CD14-positive monocyte (primary cell): ENCODE measurements at places on chromosomes 3 and 15. TPM values are rescaled to one million over a fixed set of nuclear protein-coding genes. Genes with fewer than 3 reads are reported as not detected.

GRCh38 chr15:48721061-48721810, 75.7 kb upstream of the FBN1 start:
- no peaks in the 10 kb centered on the region for H3K4me1 ChIP-seq
- H3K27me3 ChIP-seq = no peaks in the 10 kb centered on the region
- no peak for DNase-seq
- H3K27ac ChIP-seq = no peak overlapping the region

DNA sequence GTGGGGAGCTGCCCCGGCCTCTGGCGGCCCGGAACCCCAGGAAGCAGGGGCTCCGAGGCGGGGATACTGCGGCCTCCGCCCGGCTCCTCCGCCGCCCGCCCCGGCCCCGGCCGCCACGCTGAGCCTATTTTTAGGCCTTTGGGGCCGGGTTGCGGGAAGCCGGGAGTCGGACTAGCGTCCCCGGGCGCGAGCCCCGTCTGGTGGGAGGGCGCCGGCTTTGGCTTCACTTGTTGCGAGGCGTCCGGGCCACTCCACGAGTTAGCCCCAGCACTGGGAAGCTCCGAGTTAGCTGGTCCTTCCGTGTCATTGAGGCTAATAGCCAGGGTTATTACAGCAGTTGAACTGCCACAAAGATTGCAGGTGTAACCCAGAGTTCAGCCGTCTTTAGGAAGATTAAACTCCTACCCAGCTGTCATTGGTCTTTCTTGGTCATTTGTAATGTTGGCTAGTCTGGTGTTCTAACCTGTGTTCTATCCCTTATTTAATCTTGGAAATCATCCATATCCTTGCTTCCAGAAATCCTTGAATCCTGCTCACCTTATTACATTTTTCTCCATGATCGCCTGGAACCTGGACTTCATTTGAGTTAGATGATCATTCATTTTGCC, 791 bp downstream of the GYG1 start:
- peak overlapping the region; percentile 92 for H3K27ac ChIP-seq
- peaks cover 43% of the 10 kb centered on the region for H3K4me1 ChIP-seq
- H3K36me3 ChIP-seq = peaks cover 30% of the 10 kb centered on the region

Gene TM4SF4
- polyA plus RNA-seq = not detected

- H3K4me1 ChIP-seq = no peaks in the 10 kb centered on the region
- H3K4me3 ChIP-seq = no peak overlapping the region
- no peak overlapping the region for H3K27ac ChIP-seq
- DNase-seq = no peak
Measured at GRCh38 chr15:99335508-99335907, 84.2 kb downstream of the LRRC28 start.

Gene RETNLB
- polyA plus RNA-seq = not detected

Gene TM4SF18
- polyA plus RNA-seq = not detected in 2 replicates

GRCh38 chr3:128456776-128457715, 9.6 kb downstream of the DNAJB8 start:
- H3K4me3 ChIP-seq = no peak overlapping the region
- H3K27ac ChIP-seq = no peak overlapping the region
- no peaks in the 10 kb centered on the region for H3K27me3 ChIP-seq

DNA sequence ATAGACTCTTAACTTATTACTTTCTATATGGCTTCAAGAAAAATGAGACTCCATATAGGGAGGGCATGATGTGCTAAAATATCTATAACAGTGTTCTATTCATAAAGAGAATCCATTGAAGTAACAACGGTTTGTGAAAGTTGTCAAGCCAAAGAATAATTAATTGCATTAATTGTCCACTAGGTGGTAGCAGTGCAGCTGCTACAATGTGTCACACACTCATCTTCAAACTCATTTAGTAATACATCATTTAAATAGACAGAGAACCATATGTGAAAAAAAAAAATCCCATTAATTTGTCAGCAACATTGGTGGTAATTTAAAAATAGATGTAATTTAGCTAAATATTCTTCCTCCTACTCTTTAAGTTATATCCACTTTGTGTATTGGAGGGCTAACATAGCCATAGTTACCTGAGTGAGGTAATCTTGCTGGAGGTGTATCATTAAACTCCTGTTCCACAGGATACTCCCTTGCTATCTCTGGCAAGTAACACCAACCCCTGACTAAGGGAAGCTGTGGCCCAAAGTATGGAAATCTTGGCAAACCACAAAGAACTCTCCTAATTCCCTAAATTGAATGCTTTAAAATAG, 3.7 kb upstream of the CPA3 start:
- no peak overlapping the region for H3K4me3 ChIP-seq
- H3K27ac ChIP-seq = no peak overlapping the region
- H3K4me1 ChIP-seq = no peaks in the 10 kb centered on the region
- peak; percentile 31 for DNase-seq

Gene GBE1
- polyA plus RNA-seq = 21.7 TPM

DNA sequence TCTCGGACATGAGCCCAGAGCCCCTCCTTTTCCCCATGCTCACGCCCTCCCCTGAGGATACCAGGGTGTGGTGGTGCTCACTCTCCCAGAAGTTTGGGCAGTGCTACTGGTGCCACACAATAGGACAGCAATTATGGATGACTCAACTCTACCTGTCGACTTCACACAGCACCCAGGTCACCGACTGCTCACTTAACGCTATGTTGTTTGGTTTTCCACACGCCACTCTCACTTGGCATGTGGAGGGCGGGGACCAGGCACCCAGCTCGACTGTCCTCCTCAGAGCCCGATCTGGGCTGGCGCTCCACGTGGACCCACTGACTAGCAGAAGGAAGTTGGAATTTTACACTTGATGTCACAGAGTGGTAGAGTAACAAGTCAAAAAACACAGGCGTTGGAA, 30.9 kb downstream of the STIMATE start:
- DNase-seq = no peak
- H3K4me3 ChIP-seq = no peak overlapping the region
- H3K4me1 ChIP-seq = no peaks in the 10 kb centered on the region
- H3K27me3 ChIP-seq = no peaks in the 10 kb centered on the region
- H3K36me3 ChIP-seq = peaks cover 9% of the 10 kb centered on the region

Gene ADPRH
- polyA plus RNA-seq = 37.8 TPM

Gene CKMT1B
- polyA plus RNA-seq = not detected

GRCh38 chr3:77825001-77825827, 785.3 kb downstream of the ROBO2 start:
- H3K36me3 ChIP-seq = no peaks in the 10 kb centered on the region
- H3K27me3 ChIP-seq = no peaks in the 10 kb centered on the region
- no peak overlapping the region for H3K27ac ChIP-seq
- no peaks in the 10 kb centered on the region for H3K4me1 ChIP-seq

DNA sequence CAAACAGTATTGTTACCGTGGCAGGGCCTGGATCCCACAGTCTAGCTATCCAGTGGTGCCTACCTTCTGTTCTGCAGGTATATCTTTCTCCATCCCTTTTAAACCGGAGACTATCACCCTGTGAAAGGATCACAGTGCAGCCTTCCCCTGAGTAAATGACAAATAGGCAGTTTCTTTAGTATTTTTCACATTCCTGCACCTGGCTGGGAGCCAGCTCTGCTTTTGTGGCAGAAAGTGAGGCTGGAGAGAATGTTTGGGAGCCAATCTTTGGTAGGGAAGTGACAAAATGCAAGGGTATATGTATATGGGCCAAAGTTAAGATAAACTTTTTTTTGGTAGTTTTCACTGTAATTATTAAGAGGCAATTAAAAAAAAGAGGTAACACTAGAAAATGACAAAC, 54.8 kb downstream of the ARHGEF26 start:
- H3K4me1 ChIP-seq = peaks cover 20% of the 10 kb centered on the region
- no peak overlapping the region for H3K27ac ChIP-seq
- no peaks in the 10 kb centered on the region for H3K36me3 ChIP-seq
- H3K4me3 ChIP-seq = no peak overlapping the region
- DNase-seq = no peak
- no peaks in the 10 kb centered on the region for H3K27me3 ChIP-seq

- no peak overlapping the region for H3K27ac ChIP-seq
- H3K27me3 ChIP-seq = peaks cover 28% of the 10 kb centered on the region
- peak overlapping the region; percentile 39 for H3K4me3 ChIP-seq
Measured at GRCh38 chr3:72738752-72739530, 109.3 kb downstream of the SHQ1 start.

Gene SLC4A7
- 5.4 TPM for polyA plus RNA-seq

DNA sequence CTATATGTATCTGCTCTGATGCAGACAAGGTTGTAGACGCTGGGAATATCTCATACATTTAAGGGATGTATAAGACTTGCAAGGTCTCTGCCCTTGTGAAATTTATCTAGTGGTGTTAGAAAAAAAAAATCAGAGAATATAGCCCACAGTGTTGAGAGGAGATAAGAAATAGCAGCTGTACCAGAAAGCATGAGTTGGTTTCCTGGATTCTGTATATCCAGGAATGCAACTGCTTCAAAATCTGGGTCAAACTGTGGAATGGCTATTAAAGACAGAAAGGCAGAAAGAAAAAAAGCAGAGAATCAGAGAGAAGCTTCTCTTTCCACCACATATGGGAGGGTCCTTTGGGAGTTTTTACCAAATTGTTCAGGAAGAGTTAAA, 1.5 kb upstream of the TMEM212 start:
- no peaks in the 10 kb centered on the region for H3K36me3 ChIP-seq
- no peaks in the 10 kb centered on the region for H3K27me3 ChIP-seq
- no peak for DNase-seq
- no peak overlapping the region for H3K4me3 ChIP-seq

GRCh38 chr3:169134194-169134593, 529.3 kb downstream of the MECOM start:
- H3K36me3 ChIP-seq = no peaks in the 10 kb centered on the region
- no peak overlapping the region for H3K4me3 ChIP-seq
- H3K27ac ChIP-seq = no peak overlapping the region
- no peak for DNase-seq
- H3K4me1 ChIP-seq = no peaks in the 10 kb centered on the region

Gene CCR9
- not detected for polyA plus RNA-seq

Gene TRIM42
- polyA plus RNA-seq = not detected in 2 replicates

Gene CGNL1
- polyA plus RNA-seq = not detected

DNA sequence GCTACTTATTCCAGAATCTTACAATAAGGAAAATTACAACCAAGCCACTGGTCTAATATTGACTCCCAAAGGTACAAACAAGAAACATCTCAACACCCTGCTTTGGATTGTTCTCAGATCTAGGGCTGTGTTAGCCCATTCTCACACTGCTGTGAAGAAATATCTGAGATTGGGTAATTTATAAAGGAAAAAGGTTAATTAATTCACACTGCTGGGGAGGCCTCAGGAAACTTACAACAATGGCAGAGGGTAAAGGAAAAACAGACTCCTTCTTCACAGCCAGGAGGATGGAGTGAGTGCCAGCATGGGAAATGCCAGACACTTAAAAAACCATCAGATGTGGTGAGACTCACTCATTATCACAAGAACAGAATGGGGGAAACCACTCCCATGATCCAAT, 208.3 kb downstream of the ULK4 start:
- H3K4me3 ChIP-seq = no peak overlapping the region
- no peaks in the 10 kb centered on the region for H3K27me3 ChIP-seq
- no peaks in the 10 kb centered on the region for H3K36me3 ChIP-seq
- DNase-seq = no peak
- H3K4me1 ChIP-seq = no peaks in the 10 kb centered on the region

GRCh38 chr3:194931865-194932264, 246.2 kb downstream of the FAM43A start:
- H3K4me3 ChIP-seq = no peak overlapping the region
- H3K36me3 ChIP-seq = no peaks in the 10 kb centered on the region
- peaks cover 66% of the 10 kb centered on the region for H3K4me1 ChIP-seq
- no peaks in the 10 kb centered on the region for H3K27me3 ChIP-seq
- DNase-seq = no peak
- H3K27ac ChIP-seq = no peak overlapping the region

DNA sequence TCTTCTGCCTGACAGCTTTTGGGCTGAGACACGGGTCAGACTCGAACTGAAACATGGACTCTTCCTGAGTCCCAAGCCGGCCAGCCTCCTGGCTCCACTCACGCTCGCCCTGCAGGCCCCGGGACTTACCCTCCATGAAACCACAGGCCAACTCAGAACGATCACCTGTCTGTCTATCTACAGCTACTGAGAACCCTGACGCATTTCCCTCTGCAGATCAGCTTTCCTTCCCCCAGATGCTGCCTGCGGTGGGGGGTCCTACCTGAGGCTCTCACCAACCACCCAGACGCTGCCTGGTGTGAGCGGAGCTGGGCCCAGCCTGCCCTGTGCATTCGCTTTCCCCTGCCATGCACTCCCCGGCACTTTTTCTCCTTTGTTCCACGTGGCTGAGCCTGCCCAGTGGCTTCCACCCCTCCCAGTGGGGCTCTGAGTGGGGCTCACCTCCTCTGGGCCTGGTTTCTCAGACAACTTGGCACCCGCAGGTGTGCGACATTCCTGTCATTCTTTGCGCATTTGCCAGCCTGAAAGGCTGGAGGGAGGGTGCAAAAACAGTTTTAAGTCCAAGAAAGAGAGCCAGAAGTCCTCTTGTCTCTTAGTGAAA, 60.2 kb downstream of the PLXNA1 start:
- no peak overlapping the region for H3K27ac ChIP-seq
- H3K27me3 ChIP-seq = peaks cover 2% of the 10 kb centered on the region
- no peaks in the 10 kb centered on the region for H3K4me1 ChIP-seq
- no peak overlapping the region for H3K4me3 ChIP-seq
- H3K36me3 ChIP-seq = no peaks in the 10 kb centered on the region
